ENCODE measurements at places on chromosomes 5 and 9.

GRCh38 chr5:9067154-9067553 is 478.7 kb downstream of the SEMA5A start:
- DNase-seq = no peak

DNA sequence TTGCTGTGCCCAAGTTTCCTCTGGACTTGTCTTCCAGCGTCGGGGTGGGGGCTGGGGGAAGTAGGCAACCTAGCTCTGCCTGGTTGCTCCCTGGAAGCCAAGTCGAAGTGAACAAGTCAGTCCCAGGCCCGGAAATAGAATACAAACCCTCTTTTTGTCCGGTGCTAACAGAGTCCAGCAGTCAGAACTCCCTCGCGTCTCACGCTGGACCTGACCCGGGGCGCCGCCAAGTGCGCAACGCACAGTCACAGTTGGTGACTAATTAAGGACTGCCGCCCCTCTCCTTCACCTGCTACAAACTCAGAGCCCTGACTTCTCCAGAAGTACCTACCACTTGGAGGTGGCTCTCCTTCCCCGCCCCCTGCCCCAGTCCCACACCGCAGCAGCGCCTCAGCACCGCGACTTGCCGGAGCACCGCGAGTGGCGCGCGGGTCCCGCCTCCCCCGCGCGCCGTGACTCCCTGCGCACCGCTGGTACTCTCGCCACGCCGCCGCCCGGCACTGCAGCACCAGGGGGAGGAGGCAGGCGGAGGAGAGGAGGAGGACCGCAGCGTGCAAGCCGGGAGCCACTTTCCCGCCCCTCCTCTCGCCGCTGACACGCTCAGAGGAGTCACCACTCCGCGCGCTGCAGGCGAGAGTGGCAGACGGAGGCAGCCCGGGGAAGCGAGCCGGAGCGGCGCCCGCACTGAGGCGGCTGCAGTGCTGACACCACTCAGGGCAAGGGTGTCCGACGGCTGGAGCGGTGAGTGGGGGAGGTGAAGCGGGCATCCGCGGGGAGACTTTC is at the start of gene SV2C:
Gene SV2C, plus strand, starts transcription at position 612 of the 783 bp plus-strand sequence. CDS start 48,368 bp downstream, outside the sequence.
- DNase-seq = no peak

DNA sequence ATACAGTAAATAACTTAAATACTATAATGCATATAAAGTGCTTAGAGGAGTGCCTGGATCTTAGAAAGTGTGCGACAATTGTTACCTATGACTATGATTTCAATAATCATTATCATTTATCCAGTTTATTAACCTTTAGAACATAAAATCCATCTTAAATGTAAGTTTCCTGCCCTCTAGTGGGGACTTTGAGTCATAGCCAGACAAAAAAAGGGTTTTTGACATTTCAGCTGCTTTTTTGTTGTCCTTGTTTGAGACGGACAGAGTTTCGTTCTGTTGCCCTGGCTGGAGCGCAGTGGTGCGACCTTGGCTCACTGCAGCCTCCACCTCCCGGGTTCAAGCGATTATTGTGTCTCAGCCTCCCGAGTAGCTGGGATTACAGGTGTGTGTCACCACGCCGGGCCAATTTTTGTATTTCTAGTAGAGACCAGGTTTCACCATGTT is 9.7 kb upstream of the C9orf152 start:
- no peak for DNase-seq

DNA sequence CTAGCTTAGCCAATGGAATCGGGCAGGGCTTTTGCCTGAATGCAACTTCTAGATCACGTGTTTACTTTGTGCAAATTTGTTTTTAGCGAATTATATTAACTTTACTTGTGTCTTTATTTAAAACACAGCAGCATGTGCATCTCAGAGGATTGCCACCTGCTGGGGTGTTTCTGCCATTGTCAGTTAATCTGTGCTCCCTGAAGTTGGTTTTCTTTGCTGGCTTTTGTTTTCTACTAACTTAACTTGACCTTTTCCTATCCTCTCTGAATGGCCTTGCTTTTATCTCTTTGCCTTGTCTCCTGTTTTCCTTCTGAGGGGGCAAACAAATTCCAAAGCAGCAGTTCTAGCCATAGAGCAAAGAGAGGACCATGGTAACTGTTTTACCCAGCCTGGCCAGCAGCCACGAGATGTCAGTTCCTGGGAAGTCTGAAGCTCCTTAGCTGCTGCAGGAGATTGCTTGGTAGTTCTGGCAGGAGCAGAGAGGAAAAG is 67.6 kb downstream of the ARHGEF28 start:
- DNase-seq = no peak

DNA sequence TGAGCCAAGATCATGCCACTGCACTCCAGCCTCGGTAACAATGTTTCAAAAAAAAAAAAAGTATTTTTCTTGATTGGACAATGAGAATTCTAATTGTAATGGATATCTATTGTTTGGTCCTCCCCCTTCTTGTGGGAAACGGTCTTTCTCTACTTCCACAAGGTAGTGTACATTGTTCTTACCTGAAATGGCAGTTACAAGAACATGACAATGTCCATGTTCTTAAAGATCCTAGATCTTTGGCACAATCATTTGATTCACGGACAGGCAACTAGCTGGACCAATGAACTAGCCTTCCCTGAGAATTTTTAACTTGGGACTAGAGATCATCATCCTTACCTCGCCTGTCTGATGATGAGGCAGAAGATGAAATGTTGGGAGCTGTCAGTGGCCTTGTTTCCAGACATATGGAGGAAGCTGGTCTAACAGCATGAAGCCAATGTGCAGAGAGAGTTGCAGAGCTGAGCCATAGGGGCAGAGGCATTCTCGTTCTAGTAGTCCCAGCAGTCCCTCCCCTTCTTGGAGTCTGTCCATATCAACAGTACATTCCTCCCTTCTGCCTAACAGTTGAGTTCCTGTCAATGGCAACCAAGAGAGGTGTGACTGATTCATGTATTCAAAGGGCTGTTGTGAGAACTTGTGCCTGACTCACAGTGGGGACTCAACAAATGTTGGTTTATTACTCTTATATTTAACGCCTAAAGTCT is 2.1 kb upstream of the MARCHF6 start:
- DNase-seq = no peak

DNA sequence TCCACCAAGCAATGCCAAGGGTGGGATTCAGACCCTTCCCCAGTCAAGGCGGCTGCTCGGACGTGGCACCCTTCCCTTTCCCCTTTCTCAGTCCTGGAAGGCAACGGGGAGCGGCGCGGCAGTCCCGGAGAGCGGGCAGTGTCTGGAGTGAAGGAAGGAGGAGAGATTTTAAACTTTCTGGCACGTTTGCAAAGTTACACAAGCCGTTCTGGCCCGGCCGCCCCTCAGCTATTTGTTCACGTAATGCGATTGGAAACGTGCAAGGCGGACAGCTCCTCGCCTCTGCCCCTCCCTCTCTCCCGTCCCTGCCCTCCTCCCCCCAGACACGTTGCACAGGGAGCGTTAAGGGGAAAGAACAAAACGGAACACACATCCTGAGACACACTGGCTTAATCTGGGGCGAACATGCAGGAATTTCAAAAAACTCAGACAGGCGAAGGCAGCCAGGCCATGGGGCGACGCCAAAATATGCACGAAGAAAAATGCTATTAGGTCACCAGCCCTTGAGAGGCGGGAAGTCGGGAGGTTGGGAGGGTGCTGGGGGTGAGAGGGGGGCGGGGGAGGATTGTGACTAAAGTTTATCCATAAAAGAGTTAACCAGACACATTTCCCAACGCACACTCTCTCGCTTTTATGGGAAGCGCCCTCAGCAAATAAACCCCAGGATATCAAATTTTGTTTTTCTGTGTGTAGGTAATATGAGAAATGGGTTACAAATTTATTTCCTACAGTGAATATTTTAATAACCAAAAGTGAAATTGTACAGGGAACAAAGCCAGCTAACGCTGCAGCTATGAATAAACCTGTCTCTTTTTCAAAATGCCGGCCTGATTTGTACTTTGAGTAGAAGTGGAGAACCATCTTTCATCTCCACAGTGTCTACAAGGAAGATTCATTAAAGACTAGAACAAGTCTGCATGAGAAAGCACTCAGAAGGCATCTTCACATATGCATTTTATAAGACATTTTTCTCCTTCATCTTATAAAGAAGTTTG is at the start of gene LOX:
Gene LOX, minus strand, starts transcription at position 144 of the 995 bp plus-strand sequence. CDS start 274 bp downstream, outside the sequence.
- no peak for DNase-seq

DNA sequence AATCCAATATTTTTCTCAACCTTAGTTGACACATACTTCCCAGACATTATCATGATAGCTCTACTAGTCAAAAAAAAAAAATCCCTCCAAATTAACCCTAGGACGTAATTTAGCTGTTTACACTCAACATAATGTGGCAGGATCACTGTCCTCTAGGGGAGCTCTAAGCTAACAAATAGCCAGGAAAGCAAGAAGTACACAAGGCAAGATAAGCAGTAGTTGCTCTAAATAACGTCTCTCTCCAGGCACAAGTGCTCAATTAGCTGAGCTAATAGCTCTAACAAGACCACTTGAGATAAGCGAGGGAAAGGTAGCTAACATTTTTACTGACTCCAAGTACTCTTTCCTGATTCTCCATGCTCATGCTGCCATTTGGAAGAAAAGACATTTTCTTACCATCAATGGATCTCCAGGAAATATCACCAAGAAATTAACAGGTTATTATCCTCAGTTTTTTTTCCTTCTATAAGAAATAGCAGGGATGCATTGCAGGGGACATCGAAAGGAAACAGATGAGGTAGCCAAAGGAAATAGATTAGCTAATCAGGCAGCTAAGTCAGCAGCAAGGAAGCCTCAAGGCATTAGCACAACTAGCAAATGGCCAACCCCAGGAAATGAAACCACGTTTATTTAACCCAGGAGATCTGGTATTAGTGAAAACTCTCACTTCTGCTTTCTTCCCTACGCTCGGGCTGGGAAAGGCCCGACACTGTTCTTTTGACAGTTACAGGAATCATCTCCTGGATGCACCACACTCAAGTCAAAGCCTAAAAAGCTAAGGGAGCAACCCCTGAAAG is 614.1 kb downstream of the PTPRD start:
- no peak for DNase-seq

GRCh38 chr9:122812736-122813135 is 12.8 kb downstream of the OR1K1 start:
- no peak for DNase-seq

GRCh38 chr5:88183255-88183654 is 85.4 kb downstream of the TMEM161B start:
- DNase-seq = no peak

DNA sequence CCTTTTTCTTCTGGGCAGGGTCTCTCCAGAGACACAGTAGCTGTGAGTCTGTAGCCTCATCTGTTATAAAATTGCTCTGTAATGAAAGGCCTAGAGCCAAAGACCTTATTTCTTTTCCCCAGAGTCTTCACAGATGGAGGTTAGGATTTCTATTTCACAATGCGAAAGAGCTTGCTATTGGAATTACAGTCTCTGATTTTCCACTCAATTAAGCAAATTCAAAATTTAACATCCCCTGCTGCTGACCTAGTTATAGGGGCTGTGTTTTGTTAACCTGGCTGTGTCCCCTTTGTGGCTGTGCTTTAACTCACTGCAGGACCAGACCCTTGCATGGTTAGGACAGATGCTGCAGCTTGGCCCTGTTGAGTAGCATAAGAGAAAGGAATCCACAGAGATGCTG is 190.3 kb upstream of the NMUR2 start:
- DNase-seq = no peak

DNA sequence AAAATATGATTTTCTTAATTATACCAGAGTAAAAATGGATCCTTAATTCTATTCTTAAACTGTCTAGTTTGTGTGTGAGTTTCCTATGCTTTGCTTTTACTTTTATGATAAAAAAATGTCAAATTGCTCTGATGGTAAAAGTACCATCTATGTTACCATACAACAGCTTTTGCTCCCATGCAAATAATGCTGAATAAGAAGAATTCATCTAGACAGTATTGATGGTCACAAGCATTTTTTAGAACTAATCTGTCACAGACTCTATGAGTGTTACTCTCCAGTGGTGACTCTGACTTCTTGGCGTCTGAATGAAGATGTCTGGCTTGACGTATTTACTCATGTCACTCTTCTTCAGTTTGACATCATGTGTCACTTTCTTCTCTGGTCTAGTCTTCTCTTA is 608.1 kb upstream of the RORB start:
- no peak for DNase-seq

GRCh38 chr9:136655536-136656182 is 7.1 kb upstream of the EGFL7 start:
- DNase-seq = no peak

DNA sequence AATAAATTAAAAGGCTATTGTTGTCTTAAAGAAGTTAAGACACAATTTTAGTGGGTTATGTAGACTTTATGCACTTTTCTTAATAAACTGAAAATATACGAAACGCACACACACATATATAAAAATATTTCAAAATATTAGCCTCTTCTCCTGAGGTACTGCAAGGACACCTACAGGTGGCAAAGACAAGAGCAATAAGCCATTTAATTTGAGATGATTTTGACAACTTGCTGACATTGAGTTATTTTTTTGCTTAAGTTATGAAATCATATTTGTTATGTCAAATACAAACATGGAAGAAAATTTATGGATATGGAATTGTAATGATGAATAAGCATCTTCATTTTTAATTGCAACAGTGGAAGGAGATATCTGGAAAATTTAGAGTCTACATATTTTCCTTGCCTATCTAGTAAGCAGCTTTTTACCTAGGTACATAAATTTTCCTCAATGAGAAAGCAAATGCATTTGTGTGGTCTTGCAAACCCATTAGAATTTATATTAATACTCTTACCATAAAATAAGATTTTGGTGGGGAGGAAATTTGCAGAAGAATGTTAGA is 301.6 kb downstream of the ISL1 start:
- no peak for DNase-seq

- DNase-seq = no peak
Observed at GRCh38 chr9:27572061-27572460, 1.2 kb downstream of the C9orf72 start.

- DNase-seq = no peak
Observed at GRCh38 chr9:123468541-123468940, 112.5 kb downstream of the CRB2 start.

GRCh38 chr9:97969014-97969413 is 14.1 kb upstream of the ANP32B start:
- no peak for DNase-seq

DNA sequence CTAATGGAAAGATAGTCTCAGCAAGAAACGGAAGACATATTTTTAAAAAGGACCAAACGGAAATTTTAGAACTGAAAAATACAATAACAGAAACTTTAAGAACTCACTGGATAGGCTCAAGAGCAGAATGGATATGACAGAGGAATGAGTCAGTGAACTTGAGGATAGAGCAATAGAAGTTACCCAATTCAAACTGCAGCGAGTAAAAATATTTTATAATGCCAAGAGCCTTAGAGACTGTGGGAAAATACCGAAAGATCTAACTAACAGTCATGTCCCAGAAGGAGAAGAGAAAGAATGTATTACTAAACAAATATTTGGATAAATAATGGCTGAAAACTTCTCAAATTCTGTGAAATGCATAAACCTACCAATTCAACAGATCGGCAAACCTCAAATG is 40.8 kb downstream of the ADAMTS2 start:
- DNase-seq = no peak
